ENCODE measurements at places on chromosomes 5 and 9.

DNA sequence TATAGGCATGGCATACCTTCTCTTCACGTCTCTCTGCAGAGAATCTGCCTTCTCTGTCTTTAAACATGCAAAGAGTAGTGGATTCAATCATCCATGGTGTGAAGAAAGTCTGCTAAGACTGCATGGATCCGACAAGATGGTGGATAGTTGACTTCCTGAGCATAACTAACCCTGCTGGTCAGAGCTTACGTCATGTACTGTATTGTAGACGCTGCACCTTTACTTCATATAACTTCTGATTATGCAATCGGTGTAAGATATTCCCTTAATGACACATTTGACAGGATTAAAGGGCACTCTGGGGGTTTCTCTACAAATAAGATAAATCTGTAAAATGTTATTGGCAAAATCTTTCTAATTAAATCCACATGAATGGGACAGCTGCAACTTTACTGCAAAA lies 240.3 kb upstream of the NREP start:
- no peak overlapping the region for H3K4me3 ChIP-seq
- H3K4me1 ChIP-seq: no peaks in the 10 kb centered on the region
- H3K27ac ChIP-seq: no peak overlapping the region
- DNase-seq: no peak
- H3K36me3 ChIP-seq: no peaks in the 10 kb centered on the region
- peaks cover 6% of the 10 kb centered on the region for H3K27me3 ChIP-seq

DNA sequence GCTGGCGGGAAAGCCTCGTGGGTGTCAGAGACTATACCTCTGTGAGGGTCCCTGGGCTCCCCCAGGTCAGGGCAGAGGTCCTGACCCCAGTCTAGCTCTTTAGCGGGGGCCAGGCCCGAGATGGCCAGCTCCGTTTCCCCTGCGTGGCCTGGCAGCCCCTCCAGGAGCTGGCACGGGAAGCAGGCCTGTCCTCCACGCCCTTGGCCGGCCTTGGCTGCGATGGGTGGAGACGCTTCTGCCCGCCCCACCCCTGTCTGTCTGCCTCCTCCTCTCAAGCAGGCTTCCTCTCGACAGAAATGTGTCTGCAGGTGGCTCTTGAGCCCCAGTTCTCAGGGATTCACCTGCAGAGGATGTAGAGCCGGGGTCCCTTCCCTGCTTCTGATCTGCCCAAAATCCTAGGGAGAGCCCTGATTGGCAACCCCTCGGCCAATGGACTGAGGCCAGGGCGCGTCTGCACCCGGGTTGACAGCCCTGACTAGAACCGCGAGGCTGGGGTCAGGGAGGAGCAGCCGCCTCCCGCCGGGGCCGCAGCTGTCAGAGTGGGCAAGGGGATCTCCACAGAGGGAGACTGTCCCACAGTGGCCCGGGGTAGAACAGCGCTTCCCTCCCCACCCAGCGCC lies 2.6 kb upstream of the GRIN1 start:
- no peak overlapping the region for H3K4me3 ChIP-seq
- no peak overlapping the region for H3K27ac ChIP-seq
- peaks cover 58% of the 10 kb centered on the region for H3K27me3 ChIP-seq
- no peaks in the 10 kb centered on the region for H3K36me3 ChIP-seq

DNA sequence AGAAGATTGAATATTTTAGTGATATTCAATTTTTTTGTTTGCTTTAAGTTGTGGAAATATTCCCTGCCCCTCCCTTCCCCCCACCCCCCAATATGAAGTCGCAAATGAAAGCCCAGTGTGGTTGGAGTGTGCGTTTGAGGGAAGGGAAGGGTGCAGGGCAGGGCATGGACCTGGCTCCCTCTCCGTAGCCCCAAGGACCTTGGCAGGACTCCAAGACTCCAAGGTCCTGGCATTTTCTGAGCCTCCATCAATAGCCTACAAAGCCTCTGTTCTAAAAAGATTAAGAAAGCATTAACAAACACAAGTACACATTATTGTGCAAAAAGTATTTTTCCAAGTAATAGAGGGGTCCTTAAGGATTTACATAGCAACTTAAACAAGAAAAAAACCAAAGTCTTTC lies 38.8 kb upstream of the PTPN3 start:
- peaks cover 2% of the 10 kb centered on the region for H3K27me3 ChIP-seq
- DNase-seq: no peak
- H3K4me1 ChIP-seq: no peaks in the 10 kb centered on the region
- H3K36me3 ChIP-seq: no peaks in the 10 kb centered on the region
- no peak overlapping the region for H3K4me3 ChIP-seq
- no peak overlapping the region for H3K27ac ChIP-seq

DNA sequence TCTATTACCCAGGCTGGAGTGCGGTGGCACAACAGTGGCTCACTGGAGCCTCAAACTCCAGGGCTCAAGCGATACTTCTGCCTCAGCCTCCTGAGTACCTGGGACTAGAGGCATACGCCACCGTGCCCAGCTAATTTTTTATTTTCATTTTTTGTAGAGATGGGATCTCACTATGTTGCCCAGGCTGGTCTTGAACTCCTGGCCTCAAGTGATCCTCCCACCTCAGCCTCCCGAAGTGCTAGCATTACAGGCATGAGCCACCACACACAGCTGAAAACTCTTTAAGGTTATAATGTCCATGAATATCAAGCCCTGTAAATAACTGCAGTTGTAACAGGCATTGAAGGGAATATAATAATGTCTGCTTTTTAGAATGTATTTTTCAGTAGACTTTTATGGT lies 271.2 kb downstream of the AOPEP start:
- no peak overlapping the region for H3K4me3 ChIP-seq
- H3K27me3 ChIP-seq: peaks cover 27% of the 10 kb centered on the region
- H3K36me3 ChIP-seq: no peaks in the 10 kb centered on the region
- DNase-seq: no peak
- no peak overlapping the region for H3K27ac ChIP-seq
- H3K4me1 ChIP-seq: no peaks in the 10 kb centered on the region

- no peak overlapping the region for H3K27ac ChIP-seq
- H3K36me3 ChIP-seq: no peaks in the 10 kb centered on the region
- DNase-seq: no peak
- H3K27me3 ChIP-seq: peaks cover 27% of the 10 kb centered on the region
- no peak overlapping the region for H3K4me3 ChIP-seq
These were observed 93.2 kb downstream of the LIX1 start for GRCh38 chr5:97049175-97049574.

DNA sequence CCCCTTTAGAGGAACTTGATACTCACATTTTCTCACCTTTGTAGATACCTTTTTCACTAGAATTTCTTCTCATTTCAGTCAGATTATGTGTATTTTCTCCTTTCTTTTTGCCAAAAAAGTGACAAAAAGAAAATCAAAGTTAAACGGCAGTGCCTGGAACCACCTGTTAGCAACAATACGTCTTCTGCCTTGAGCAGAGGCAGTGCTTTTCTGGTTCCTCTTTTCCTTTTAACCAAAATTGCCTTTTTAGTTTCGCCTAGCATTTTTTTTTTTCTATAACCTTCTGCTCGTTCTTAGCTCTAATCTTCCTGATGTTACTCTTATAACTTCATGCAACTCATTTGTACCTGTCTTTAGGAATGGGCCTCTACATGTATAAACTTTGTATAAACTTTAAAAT lies 26.1 kb downstream of the SMIM32 start:
- no peak for DNase-seq
- no peak overlapping the region for H3K4me3 ChIP-seq
- H3K27ac ChIP-seq: no peak overlapping the region

DNA sequence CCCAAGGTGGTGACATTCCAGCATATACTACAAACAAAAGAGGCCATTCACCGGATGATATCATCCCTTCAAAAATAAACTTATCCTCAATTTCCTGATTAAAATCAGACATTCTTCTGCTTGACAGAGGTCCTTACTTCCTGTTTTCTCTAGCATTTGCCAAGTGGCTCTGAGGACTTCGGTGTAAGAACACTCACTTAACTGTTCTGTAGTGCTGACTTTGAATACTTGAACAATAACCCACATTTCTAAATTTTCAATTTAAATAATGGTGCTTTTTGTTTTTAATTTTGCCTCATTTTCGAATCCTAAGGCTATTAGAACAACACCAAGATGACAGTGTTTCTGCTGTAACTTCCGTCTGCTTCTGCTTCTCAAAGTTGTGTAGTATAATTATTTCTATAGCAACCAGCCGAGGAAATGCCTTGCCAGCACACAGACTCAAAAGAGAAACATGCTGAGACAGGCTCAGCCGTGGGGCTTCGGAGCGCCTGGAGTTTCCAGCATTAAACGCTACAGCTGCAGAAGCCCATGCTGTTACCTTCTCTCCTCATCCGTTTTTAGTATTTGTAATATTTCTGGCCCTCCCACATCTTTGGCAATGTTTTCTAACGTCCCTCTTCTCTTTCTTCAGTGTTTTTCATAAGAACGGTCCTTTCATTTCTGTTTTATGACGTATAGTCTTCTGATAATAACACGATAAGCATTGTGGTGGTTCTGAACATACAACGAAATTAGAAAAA lies 19.5 kb upstream of the ANXA1 start:
- peaks cover 8% of the 10 kb centered on the region for H3K36me3 ChIP-seq
- peak overlapping the region; percentile 96 for H3K27ac ChIP-seq
- peak overlapping the region; percentile 84 for H3K4me3 ChIP-seq
- no peaks in the 10 kb centered on the region for H3K27me3 ChIP-seq
- H3K4me1 ChIP-seq: peaks cover 39% of the 10 kb centered on the region

- DNase-seq: no peak
- no peaks in the 10 kb centered on the region for H3K27me3 ChIP-seq
- no peaks in the 10 kb centered on the region for H3K4me1 ChIP-seq
- H3K27ac ChIP-seq: no peak overlapping the region
These were observed 48.4 kb downstream of the NDFIP1 start for GRCh38 chr5:142156839-142157463.

GRCh38 chr9:130543859-130544258 lies 35.5 kb upstream of the FUBP3 start:
- DNase-seq: no peak
- peaks cover 2% of the 10 kb centered on the region for H3K4me1 ChIP-seq
- H3K27ac ChIP-seq: no peak overlapping the region
- H3K4me3 ChIP-seq: no peak overlapping the region
- H3K27me3 ChIP-seq: peaks cover 19% of the 10 kb centered on the region

- no peak for DNase-seq
- no peaks in the 10 kb centered on the region for H3K4me1 ChIP-seq
- H3K27ac ChIP-seq: no peak overlapping the region
These were observed 121.7 kb downstream of the ACTBL2 start for GRCh38 chr5:57360871-57361270.

DNA sequence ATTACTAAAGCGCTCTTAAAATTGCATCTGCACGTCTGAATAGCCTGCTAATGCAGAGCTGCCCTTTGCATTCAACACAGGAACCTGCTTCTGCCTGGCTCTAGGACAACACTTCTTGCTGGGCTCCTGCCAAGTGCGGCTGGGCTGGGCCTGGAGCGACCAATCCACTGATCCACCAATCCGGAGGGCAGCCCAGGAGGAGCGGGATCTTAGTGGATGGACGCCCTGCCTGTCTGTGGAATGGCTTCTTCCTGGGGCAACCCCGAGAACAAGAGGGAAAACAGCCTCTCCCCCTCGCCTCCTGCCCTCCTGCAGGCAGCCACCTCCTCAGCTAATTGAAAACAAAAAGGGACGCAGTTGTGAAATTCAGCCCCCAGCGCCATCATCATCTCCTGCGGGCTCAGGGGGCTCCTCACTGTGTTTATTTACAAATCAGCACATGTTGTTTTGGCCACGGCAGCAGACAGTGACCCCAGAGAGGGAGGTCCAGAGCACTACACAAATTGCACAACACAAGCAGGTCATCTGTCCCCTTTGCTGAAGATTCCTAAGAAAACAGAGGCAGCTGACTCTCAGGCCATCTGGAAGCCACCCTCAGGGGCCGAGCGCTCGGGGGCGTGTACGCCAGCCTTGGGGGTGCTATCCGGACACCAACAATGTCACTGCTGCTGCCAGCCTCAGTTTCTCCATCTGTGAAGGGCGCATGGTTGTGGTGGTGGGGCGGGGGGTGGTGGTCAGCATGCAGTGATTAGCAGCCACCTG lies 57.3 kb downstream of the GADD45G start:
- H3K36me3 ChIP-seq: no peaks in the 10 kb centered on the region
- H3K4me3 ChIP-seq: no peak overlapping the region
- peaks cover 53% of the 10 kb centered on the region for H3K27me3 ChIP-seq
- peaks cover 29% of the 10 kb centered on the region for H3K4me1 ChIP-seq
- no peak for DNase-seq

DNA sequence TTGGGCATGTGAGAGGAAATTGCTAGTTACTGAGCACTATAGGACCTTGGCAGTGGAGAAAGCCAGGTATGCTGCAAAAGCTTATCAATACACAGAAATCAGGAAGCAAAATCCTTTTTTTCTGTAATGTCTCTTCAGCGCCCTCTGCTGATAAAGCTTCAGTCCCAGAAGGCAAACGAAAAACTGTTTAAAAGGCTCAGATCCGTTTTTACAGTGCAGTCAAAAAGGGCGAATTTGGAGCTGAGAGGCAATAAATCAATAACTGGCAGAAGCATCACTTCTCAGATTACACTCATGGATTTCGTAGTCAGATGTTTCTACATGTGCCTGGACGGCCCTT lies 1.1 kb upstream of the MAN2A1 start:
- H3K27me3 ChIP-seq: no peaks in the 10 kb centered on the region
- H3K27ac ChIP-seq: peak overlapping the region; percentile 95
- H3K36me3 ChIP-seq: peaks cover 4% of the 10 kb centered on the region
- peak overlapping the region; percentile 96 for H3K4me3 ChIP-seq

DNA sequence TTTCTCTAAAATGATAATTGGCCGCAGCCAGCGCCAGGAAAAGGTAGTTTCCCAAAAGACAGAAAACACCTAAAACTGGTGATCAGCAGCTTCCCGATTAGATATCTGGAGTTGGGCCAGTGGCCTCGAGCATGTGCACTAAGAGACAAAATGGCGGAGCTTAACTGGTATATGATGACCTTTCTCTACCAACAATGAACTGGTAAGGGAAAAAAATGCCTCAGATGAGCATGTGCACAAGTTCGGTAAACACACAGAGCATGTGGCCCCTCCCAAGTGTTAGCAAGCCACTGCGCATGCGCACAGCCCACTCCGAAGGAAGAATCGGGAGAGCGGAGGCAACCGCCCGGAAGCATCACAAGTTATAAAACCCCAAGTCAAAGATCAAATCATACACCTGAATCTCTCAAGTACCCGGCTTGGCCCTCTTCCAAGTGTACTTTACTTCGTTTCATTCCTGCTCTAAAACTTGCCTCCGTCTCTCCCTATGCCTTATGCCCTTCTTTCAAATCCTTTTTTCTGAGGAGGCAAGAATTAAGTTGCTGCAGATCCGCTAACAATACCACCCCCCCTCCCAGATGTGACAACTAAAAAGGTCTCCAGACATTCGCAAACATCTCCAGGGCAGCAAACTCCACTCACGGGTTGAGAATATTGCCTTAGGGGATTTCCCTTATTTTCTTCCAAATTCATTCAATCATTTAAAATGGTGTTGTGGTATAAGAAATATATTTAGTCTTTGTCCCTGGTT lies 15.0 kb upstream of the PTBP3 start:
- DNase-seq: peak; percentile 84
- H3K27ac ChIP-seq: peak overlapping the region; percentile 79
- H3K27me3 ChIP-seq: peaks cover 3% of the 10 kb centered on the region
- peaks cover 10% of the 10 kb centered on the region for H3K4me1 ChIP-seq
- H3K4me3 ChIP-seq: peak overlapping the region; percentile 67

- no peaks in the 10 kb centered on the region for H3K4me1 ChIP-seq
- no peak for DNase-seq
These were observed 11.9 kb upstream of the SRFBP1 start for GRCh38 chr5:121949885-121950284.
